Activated CD8-positive, alpha-beta memory T cell treated with anti-CD3 and anti-CD28 coated beads, Interleukin-2, amount 50 U/mL, for 48 hours (primary cell): ENCODE measurements at places on chromosomes 7 and 10.

- DNase-seq: no peak
These were observed 28.2 kb downstream of the TACR2 start for GRCh38 chr10:69388488-69388887.

DNA sequence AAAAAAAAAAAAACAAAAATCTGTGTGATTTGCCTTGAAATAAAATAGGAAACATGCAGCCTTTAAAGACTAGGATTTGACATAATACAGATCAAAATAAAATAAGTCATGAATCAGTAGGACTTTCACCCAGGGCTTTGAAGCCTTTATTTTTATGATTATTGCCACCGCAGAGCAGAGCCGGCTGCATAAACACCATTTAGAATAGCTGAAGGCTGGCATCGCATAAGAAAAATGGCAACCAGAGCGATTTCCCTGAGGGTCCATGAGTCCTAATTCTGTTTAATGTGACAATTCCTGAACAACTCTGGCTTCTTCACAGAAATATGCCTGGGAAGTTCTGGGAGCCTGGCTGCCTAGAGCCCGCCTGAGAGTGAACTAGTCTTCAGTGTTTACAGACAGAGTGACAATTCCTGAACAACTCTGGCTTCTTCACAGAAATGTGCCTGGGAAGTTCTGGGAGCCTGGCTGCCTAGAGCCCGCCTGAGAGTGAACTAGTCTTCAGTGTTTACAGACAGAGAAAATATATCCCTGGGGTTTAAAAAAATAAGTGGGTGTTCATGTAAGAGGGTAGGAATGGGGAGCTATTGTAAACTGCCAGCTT, 112.0 kb downstream of the EEPD1 start:
- no peak for DNase-seq

GRCh38 chr10:128078136-128078969, 47.9 kb downstream of the MKI67 start:
- DNase-seq: peak; percentile 42

DNA sequence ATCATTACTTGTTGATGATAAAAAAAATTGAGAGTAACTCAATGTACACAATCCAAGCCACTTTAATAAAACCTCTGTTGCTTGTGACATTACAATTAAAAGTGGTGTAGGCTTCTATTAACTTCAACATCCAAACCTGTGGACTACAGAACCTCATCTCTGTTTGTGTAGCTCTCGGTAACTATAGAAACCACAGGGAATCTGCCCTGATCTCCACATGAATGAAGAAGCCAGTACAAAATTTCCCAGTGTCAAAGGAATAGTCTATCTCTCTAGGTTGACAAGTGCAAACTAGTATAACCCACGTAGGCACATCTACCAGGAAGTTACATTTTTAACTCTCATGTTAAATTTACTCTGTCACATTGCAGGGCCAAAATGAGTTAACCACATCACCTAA, 204.3 kb downstream of the CHCHD3 start:
- DNase-seq: no peak

- peak; percentile 81 for DNase-seq
These were observed 1.9 kb downstream of the INA start for GRCh38 chr10:103278862-103279298.

- no peak for DNase-seq
These were observed 42.3 kb downstream of the CTBP2 start for GRCh38 chr10:125118011-125118611.

DNA sequence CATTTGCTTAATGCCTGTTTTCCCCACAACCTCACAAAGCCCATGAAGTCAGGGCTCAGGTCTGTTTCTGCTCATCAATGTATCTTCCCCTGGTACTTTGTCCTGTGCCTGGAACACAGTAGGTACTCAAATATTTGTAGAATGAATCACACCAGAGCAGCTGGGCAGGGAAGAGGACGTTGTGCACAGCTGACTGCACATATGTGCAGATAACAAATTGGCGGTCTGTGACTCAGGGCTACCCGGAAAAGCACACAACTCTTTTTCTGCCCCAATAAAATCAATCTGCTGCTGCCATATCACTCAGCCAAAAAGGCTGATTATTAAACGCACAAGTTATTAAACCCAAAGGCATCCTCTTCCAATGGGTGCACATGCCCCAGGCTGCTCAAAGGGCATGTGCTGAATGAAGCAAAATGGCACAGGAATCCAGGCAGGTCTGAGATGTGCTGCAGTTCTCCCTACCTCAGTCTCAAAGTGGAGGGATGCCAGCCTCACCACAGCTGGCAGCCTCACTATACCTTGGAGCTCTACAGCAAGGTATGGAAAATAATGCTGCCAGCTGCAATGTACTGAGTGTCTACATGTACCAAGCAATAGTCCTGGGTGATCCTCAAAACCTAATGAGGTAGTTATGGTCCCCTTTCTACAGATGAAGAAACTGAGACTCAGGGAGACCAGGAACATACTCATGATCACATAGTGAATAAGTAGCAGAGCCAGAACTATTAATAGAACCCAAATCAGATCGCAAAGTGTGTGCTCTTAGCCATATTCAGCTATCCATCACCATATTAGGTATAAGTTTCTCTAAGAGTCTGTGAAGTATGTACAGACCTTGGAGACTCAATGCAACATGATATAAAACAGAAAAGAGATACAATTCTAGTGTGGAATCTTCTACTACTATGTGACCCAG, 43.4 kb downstream of the SORBS1 start:
- no peak for DNase-seq

GRCh38 chr7:47814905-47815613, 133.2 kb downstream of the PKD1L1 start:
- no peak for DNase-seq

DNA sequence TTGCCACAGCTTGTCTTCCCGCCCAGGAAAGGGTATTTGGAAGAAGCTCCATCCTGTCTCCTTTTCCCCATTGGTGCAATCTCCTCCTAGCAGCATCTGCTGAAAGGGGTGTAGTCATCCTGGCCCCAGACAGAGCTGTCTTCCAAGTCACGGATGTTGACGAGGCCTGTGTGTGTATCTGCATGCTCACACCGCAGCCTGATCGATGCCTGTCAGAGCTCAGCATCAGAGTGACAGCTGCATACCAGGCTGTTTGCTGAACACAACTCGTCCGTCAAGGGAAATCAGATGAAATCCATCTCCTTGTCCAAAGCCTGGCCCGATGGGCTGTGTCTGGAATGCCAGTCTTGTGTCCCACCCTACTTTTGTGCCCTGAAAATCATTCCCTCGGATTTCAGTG, 21.2 kb upstream of the LRRC4 start:
- DNase-seq: no peak

- DNase-seq: no peak
These were observed 71.1 kb downstream of the STK17A start for GRCh38 chr7:43653891-43654504.

DNA sequence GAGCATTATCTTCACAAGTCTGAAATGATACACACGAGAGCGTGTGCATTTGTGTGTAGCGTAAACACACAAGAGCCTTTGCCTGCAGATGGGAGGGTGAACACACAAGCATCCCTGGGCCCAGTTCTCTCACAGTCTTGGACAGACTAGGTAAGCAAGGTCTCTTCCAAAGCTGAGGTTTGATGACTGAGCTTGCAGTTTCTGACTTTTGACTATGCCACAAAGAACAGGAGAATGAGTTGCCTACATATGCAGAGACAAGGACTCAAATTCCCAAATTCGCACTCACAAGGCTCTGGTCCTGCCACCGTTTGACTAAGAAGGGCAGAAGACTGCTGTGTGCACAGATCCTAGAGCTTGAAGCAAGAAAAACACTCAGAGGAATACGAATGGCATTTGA, 55.8 kb downstream of the FAM53B start:
- DNase-seq: no peak

- no peak for DNase-seq
These were observed 31.3 kb downstream of the LAMB1 start for GRCh38 chr7:107971613-107972012.

- DNase-seq: no peak
These were observed 8.3 kb downstream of the ATG9B start for GRCh38 chr7:151015967-151016366.

GRCh38 chr7:103889451-103889850, 100.0 kb downstream of the RELN start:
- no peak for DNase-seq

DNA sequence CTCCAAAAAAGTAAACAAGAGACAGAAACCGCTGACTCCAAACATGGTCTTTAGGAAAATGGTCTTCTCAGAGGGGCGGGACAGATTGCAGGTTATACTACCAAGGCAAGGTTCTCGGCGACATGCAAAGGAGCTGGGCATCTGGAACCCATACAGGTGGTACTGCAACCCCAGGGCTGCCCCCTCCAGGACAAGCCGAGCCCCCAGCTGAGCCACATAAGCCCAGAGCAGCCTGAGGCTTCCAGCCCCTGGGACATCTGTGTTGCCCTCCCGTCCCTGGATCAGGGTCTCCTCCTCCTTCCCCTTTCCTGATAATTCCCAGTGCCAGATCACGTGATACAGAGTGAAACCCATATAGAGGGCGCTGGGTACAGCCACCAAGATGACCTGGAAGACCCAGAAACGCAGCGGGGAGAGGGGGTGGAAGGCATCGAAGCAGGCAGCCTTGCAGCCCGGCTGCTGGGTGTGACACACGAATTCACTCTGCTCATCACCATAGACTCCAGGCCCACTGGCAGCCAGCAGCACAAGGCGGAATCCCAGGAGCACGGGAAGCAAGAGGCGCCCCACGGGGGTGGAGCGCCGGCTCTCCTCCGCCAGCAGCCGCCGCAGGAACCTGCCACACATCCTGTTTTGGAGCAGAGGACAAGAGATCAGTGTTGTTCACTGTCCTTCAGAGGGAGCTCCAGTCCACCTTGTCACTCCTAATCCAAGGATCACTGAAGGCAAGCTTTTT, at the start of gene GJC3:
GJC3 (minus strand) TSS at position 627 of the 736 bp plus-strand sequence; CDS start at position 627, 0 bp downstream.
- DNase-seq: peak; percentile 70

- DNase-seq: no peak
These were observed 36.0 kb downstream of the KIAA1549 start for GRCh38 chr7:138945154-138945553.

DNA sequence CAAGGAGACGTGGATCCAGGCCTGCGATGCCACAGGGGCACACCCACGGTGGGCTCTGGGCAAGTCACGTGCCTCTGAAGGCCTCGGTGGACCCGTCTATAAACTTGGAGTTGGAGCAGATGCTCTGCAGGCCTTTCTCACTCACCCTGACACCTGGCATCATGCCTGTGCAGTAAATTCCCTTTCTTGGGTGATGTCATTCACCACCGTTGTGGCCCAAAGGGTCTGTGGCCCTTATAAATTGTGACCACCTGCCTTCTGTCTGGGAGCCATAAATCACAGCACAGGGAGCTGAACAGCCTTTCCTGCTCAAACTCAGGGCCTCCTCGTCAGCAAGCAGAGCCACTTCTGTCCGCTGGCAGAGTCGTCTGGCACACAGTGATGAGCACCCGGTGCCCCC, 52.2 kb downstream of the GPAM start:
- no peak for DNase-seq

DNA sequence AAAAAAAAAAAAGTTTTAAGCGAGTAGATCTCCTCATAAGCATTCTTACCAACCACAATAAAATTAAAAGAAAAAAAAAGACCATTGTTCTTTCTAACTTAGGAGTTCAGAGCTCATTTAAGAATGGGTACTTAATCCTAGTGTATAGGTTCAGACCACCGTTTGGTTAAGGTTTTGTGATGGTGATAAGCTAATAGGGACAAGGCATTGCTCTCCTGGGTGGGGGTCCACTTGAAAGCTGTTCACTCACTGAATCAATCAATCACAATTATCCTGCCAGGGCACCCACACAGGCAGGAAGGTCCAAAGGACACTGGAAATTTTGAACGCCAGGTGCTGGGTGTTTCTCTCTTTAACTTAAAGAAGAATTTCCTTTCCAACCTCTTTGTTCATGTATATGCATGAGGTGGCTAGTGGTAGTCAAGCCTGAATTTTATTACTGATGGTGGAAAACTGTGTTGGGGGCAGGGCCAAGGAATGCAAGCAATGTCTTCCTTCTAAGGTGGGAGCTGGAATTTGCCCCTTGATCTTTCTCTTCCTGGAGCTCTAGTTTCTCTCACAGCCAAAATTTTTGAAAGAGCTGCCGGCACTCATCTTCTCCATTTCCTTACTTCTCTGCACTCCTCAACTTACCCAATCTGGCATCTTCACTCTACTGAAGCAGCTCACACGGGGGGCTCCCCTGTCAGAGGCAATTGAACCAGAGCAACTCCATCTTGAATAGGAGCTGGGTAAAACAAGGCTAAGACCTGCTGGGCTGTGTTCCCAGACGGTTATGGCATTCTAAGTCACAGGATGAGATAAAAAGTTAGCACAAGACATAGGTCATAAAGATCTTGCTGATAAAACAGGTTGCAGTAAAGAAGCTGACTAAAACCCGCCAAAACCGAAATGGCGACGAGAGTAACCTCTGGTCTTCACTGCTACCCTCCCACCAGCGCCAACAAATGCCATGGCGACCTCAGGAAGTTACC, 7.5 kb upstream of the FAM131B start:
- no peak for DNase-seq

GRCh38 chr10:4151466-4151865, 366.5 kb upstream of the KLF6 start:
- DNase-seq: no peak

- DNase-seq: peak; percentile 77
These were observed 559 bp downstream of the DBF4 start for GRCh38 chr7:87876869-87877234.

GRCh38 chr10:44292390-44293002, 92.4 kb downstream of the CXCL12 start:
- DNase-seq: no peak

DNA sequence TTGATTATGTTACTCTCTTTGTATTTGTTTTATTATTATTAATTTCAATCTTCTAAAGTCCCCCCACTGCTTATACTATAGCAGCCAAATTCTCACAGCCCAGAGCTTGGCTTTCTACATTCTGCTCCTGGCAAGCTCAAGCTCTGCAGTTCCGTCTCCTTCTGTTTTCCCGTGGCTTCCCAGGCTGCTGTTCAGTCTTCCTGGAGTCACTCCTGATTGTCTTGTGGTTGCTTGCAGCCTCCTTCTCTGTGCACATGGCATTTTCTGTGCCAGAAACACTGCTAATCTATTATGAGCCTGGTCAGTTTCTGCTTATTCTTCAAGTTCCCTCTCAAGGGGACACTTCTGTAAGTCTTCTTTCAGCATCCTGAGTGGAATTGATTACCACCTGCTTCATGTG, 533.7 kb upstream of the IGFBP3 start:
- DNase-seq: no peak

- DNase-seq: no peak
These were observed 68.2 kb downstream of the SLC37A3 start for GRCh38 chr7:140330128-140330527.

DNA sequence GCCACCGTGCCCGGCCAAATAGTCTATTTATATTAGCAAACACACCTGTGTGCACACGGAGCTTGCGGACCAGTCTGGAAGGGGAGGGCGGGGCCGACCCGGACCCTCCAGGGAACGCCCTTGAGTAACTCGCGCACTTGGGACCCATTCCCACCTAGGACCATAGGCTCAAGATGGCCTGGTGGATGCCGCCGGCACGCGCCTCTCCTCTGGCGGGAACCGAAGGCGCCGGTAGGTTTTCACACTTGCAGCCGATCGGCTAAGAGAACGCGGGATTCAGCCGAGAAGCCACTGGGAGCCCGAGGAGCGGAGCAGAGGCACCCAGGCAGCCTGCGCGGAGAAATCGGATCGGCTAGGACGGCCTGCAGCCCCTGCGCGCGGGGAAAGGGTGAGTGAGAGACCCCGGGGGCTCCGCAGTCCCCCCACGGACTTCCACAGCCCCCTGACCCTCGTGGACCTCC, 18.9 kb downstream of the IFT22 start:
- no peak for DNase-seq
